A172 (cell line): ENCODE measurements at places on chromosomes 1 and 21. TPM values are rescaled to one million over a fixed set of nuclear protein-coding genes. Genes with fewer than 3 reads are reported as not detected.
A peak's percentile ranks its signal among the peaks of the same experiment; 100 is the strongest.

DNA sequence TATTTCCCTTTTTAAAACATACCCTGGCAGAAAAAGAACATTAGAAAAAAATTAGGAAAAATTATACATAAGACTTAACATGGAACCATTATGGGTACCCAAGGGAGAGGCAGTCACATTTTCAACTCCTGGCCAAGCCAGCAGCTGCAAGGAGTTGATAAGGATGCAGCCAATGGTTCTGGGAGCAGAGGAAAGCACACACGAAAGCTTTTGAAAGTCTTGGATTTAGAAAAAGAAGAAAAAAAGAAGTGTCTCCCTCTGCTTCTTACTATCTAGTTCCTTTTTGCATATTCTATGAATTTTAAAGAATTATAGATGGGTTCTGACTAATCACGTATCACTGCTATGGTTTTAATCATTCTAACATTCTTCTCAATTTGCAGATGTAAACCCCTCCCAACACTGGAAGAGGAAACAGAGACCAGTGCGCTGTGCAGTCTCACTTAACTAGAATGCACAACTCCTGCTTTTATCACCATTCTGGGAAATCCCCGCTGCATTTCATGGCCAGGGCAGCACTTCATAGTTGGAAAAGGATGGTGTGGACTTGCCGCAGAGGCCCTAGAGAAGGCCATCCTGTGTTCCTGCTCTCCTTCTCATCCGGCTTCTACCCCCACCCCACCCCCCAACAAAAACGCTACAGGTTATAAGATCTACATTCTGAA is 2.7 kb upstream of the CD58 start:
- DNase-seq = peak; percentile 24

DNA sequence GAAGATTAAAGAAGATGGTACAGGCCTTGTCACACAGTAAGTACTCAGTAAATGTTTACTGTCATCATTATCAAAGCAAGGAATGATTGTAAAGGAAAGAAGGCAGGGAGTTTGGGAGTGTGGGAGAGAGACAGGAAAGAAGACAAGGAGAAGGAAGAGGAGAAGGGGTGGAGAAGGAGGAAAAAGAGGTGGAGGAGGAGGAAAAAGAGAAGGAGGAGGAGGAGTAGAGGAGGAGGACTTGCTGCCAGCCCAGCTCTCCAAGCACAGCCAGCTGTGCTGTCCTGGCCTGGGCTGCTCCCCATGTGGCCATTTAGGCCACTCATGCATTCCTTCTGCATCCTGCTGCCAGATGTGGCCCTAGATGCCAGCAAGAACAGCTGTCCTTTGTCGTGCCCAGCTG is 7.5 kb upstream of the DISP3 start:
- no peak for DNase-seq

DNA sequence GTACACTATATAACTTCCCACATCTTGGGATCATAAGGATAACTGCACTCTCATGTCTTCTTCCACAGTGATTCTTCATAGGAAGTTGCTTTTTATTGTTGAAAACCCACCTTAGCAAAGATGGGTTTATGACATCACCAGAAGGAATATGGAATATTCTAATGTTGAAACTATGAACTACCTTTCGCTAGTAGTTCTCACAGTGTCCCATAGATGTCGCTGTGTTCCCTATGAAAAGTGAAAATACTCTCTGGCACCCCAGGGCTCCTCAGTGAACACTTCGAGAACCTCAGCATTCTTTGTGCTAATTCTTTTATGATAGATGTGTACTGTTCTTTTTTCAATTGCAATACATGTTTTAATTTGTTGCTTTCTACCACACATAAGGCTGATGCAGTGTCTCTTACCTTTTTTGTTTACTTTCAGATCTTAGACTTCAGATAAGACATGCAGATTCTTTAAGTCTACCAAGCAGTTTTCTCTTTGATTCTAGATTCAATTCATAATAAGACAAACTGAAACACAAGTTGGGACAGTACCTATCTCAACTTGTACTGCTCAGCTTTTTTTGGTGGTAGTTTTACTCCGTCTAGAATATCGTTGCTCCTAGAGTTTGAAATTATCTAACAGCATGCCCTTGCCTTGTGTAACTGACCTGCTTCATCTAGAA is 90.8 kb downstream of the GTF2B start:
- peak; percentile 2 for DNase-seq

DNA sequence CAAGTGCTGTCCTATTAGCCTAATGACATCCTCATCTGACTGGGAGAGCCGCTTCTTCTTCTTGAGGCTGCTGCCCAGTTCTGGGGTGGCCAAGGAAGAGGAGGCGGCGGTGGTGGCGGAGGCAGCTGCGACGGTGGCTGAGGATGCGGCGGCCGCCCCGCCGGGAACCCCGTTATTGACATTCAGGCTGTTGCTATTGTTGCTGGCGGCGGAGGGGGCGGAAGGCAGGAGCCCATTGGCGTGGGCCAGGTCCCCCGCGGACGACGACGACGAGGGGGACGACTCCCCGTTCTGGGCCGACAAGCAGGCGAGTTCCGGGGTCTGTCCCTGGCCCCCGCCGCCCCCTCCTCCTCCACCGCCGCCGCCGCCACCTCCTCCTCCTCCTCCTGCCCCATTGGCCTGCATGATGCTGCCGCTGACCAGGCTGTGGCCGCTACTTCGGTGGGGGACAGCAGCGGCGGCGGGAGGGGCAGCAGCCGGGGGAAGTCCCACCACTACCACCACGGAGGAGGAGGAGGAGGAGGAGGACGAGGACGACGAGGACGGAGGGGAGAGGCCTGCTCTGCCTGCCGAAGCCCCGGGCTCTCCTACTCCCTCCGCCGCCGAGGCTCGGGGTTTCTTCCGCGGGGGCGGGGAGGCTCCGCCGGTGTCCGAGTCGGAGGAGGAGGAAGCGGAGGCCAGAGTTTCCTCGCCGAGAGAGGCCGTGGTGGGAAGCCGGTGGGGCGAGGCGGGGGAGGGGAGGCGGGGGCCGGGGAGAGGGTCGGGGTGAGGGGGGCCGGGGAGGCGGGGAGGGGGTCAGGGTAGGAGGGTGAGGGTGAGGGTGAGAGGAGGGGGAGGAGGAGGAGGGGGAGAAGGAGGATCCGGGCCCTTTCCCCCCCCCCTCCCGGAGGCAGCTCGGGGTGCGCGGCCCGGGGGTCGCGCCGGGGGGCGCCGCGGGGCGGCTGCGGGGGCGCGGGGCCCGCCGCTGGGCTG is 610 bp downstream of the WDR26 start:
- no peak for DNase-seq

DNA sequence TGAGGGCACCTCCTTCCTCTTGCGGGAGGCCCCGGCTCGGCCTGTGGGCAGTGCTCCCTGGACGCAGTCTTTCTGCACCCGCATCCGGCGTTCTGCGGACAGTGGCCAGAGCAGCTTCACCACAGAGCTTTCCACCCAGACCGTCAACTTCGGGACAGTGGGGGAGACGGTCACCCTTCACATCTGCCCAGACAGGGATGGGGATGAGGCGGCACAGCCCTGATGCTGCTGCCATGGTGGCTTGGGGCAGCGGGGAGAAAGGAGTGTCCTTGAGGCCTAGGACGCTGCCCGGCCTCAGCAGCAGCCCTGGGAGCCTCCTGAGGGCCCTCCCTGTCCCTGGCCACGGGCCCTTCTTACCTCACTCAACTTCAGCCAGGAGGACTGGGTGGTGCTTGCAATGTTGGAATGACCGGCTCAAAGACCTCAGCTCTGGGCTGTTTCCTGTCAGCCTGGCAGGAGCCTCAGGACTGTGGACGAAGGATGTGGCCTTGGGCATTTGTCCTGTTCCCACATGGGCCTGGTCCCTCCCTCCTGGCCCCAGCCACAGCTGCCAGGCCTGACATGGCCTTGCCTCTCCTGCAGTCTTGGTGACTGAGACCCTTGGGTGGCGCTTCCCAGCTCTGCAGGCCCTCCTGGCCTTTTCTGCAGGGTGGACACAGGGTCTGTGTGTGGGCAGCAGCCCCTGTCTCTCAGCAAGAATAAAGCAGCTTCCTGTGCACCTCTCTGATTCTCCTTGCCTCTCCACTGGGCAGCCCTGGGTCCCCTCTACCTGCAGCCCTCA is 45.9 kb downstream of the TRIM11 start:
- peak; percentile 36 for DNase-seq

- no peak for DNase-seq
Measured at GRCh38 chr1:109884242-109884891, 26.3 kb upstream of the CSF1 start.

- DNase-seq = no peak
Measured at GRCh38 chr1:94883691-94884090, 43.2 kb downstream of the CNN3 start.

- no peak for DNase-seq
Measured at GRCh38 chr1:227918736-227919135, 29.0 kb downstream of the WNT9A start.

DNA sequence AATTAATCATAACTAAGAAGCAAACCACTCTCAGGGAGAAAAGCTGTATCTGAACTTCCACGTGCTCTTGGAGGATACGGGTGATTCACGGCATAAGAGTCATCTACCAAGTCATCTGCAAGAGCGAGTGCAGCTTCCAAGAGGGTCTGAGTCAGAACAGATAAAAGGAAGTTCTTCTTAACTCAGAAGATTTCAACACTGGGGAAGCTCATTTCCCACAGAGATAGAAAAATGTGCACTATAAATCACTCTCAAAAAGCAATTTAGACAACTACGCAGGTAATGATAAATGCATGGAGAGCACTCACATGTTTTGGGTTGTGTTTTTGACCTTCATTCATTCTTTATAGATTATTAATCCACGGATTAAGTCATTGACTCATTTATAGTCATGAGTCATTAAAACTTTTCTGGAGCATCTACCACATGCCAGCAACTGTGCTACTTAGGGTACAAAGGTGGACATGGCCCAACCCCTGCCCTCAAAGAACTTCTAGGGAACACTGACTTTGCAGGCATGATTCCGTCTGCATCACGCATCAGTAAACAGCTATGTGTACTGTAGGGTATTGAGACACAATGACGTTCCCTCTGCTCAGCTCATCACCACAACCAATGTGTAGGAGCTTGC is 20.8 kb downstream of the KCNJ15 start:
- peak; percentile 99 for DNase-seq

- DNase-seq = no peak
Measured at GRCh38 chr21:14522736-14523135, 23.4 kb downstream of the SAMSN1 start.

DNA sequence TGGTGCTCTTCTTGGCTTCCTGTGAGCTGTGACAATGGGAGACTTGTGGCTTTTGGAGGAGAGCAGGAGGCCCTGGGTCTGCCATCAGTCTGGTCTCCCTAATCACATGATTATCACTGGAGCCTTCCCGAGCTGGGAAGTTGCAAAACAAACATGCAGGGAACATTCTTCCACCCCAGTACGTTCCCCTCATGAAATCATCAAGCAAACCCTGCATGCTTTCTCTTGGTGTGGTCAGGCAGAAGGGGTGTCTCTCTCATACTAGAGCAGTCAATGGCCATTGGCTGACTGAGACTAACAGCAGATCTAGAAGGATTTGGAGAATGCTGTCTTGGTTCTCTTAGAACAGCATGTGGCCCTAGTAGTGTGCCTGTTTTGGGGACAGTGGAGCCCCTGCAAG is 111.2 kb downstream of the LIPI start:
- no peak for DNase-seq

DNA sequence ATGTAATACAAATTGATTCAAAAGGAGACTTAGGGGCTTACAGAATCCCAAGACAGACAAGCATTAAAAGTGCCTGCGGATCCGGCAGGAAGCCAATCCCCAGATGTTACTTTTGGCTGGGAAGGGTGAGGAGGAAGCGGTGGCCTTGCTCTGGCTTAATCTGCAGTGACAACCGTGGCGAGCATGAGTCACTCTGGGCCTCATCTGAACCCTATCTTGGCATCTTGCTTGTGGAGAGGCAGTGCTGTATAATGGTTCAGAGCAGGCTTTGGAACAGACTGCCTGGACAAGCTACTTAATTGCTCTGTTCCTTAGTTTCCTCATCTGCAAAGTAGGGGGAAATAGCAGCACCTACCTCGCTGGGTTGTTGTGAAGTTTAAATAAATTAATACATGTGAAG is 74.1 kb downstream of the XCL2 start:
- DNase-seq = peak; percentile 94

GRCh38 chr1:113253187-113253586 is 137.1 kb upstream of the MAGI3 start:
- DNase-seq = no peak

- DNase-seq = peak; percentile 16
Measured at GRCh38 chr1:231020816-231021215, 19.2 kb downstream of the FAM89A start.

- no peak for DNase-seq
Measured at GRCh38 chr1:200039849-200040474, 12.5 kb downstream of the NR5A2 start.

DNA sequence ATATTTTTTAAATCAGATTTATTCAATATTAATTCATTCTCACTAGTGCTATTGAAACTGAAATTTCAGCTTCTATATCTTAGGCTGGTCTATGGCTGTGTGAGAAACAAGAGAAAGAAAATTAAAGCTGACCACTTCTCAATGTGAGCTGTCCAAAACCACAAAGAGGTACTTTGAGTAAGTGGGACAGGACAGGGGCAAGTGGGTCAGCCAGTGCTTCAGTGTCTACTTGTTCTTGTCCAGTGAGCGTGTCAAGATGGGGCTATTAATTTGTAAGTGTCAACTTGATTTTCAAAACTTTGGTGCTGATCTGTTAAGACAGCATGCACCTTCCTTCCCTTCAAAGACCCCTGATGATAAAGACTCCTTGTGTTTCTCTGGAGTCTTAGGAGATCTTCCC is 533.9 kb downstream of the PLPP3 start:
- no peak for DNase-seq

GRCh38 chr1:157370698-157371097 is 181.6 kb downstream of the FCRL5 start:
- DNase-seq = no peak

DNA sequence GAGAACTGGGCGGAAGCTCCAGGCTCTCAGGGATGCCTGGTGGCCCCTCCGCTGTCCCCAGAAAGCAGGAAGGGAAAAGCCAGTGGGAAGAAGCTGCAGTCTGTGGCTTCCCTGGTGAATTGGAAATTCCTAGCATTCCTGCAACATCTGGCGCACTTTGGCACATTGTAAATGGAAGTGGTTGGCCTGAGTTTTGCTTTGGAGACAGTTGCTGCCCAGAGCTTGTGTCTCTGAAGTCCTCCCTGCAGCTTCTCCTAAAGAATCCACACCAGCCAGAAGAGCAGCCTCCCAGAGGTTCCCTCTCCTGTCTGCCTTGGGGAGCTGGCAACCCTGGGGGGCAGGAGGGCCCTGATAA is 48.2 kb downstream of the ARHGEF10L start:
- DNase-seq = peak; percentile 82

- no peak for DNase-seq
Measured at GRCh38 chr1:184380468-184380867, 6.4 kb upstream of the C1orf21 start.

DNA sequence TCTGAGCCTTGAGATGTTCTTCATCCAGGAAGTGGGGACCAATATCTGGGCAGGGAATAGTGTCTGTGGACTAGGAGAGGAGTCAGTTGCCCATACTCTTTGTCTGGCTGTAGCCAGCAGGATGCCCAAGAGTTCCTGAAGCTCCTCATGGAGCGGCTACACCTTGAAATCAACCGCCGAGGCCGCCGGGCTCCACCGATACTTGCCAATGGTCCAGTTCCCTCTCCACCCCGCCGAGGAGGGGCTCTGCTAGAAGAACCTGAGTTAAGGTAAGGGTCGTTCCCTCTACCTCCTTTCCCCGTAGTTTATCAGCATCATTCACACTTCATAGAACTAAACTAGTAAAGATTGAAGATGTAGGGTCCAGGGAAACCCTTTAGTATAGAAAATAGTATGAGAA is 3.4 kb upstream of the PPOX start:
- no peak for DNase-seq

The RNU1-2 gene
- total RNA-seq = under 0.01 and 255 TPM in 2 replicates

The FAM72A gene
- 13.8 and 20.3 TPM in 2 replicates for total RNA-seq

The CCDC27 gene
- total RNA-seq = not detected in 2 replicates

The ANGPTL1 gene
- total RNA-seq = not detected in 2 replicates

The KAZN gene
- total RNA-seq = 1.7 and 2.1 TPM in 2 replicates

The DNTTIP2 gene
- 57.8 and 58.2 TPM in 2 replicates for total RNA-seq

The PRR9 gene
- total RNA-seq = not detected in 2 replicates

The F11R gene
- total RNA-seq = 7.3 and 9.2 TPM in 2 replicates
